ENCODE measurements at places on chromosomes 6 and 20. TPM values are rescaled to one million over a fixed set of nuclear protein-coding genes. Genes with fewer than 3 reads are reported as not detected.

TMC2 gene
- not detected for total RNA-seq

- no peak for DNase-seq
Observed at GRCh38 chr20:54255157-54255556, 47.3 kb downstream of the PFDN4 start.

DNA sequence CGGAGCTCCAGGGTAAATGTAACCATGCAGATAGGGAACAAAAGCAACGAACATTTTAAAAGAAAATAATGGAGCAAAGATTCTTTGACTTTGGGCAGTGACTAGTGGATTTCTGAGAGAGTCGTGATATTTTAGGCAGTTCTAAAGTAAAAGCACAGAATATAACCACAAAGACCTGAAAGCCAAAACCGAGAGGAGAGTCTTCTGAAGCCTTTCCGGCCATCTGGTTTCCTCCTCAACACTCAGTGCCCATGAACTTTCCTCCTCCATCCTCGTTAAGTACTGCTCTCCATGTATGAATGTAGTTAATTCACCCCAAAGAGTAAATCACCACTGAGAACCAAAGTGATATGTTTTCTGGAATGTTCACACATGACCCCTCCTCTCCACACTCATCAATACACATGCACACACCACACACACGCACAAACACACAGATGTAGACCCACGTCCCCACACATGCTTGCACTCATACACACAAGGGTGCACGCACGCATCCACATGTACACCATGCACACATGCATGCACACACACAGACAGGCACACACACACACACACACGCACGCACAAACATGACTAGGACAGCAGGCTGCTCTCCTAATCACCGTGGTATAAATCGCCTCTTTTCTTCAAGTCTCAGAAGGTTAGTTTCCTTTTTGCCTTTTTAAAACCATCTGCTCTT lies 109.5 kb downstream of the MYLK4 start:
- DNase-seq = no peak

TCFL5 gene
- total RNA-seq = 7.7 TPM

DNA sequence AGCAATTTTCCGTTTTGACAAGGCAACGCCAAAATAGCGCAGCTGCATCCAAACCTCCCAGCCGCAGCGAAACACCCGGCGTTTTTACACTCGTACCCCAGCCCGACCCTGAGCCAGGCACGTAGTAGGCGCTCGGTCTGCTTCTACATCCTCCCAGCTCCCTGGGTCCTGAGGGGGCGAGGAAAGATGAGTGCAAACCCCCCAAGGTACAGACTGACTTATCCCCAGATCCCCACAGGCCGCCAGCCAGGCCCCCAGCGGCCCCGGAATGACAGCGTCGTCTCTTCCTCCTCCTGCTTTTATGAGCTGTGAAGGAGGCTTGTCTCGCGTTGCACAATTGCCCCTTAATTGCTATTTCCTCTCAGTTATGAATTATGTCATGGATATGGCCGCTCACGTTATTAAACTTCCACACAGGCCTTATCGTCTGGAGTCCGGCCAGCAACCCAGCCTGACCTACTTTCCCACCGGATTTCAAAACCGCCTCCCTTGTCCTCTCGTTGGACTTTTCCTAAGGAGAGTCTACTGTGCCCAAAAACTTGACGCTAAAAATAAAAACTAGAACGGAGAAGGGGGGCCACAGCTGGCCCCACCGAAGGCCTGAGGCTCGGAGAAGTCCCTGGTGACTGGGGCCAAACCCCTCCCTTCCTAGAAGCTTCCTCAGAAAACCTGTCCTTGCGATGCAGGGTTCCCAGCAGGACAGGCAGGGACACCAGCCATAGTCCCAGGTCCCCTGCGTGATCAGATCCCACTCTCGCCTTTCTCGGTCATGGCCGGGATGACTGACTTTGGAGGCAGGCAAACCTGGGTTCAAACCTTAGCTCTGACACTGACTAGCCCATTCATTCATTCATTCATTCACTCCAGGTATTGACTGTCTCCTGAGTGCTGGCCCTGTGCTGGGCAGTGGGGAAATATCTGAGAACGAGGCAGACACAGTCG lies 130.9 kb upstream of the PTPN1 start:
- DNase-seq = no peak

DNA sequence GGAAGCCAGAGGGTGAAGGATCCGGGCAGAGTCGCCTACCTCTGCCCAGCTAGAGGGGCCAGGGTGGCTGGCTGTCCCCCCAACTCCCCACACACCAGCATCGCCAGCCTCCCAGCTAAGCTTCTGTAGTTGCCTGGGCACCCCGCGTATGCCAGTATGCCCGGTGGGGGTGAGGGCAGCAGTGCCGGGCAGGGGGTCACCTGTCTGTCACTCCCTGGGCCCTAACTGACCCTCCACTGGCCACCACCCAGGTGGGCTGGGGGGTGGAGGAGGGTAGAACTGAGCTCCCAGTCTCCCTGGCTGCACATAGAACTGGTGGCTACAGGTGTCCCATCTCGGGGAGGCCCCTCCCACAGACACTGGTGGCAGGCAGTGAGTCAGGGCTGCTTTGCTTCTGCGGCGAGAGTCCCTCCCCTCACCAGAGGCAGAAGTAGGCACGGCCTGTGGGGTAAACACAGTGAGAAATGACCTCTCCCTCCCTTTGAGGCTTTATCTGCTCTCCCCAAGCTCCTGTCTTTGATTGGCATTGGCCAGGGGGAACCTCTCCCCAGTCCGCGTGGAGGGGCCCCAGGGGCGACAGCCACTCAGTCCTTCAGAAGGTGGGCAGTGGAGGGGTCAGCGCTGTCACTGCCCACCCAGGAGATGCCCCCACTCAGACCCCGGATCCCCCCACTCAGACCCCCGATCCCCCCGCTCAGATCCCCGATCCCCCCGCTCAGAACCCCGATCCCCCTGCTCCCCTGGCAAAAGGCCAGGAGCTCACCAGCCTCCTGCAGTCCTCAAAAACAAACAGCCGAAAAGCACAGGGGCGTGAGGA lies 2.5 kb downstream of the NTSR1 start:
- DNase-seq = no peak

DNA sequence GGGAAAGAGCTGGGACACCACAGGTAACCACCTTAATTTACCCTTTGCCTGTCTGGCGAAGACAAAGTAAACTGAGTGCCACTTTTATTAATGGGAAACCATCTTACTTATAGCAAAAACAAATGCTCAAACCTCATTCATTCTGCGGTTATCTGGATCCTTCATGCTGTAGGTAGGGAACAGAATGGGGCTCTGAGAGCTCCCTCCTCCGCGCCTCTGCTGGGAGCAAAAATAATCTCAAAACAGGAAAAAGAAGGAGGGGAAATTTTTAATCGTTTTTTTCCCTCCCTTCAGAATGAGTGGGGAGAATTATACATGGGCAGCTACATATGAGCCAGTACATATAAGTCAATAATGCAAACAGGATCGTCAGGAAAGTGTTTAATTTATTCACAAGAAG lies 177.3 kb downstream of the GMPR start:
- no peak for DNase-seq

PLCB4 gene
- 17.2 TPM for total RNA-seq

FLRT3 gene
- total RNA-seq = 60.4 TPM

DNA sequence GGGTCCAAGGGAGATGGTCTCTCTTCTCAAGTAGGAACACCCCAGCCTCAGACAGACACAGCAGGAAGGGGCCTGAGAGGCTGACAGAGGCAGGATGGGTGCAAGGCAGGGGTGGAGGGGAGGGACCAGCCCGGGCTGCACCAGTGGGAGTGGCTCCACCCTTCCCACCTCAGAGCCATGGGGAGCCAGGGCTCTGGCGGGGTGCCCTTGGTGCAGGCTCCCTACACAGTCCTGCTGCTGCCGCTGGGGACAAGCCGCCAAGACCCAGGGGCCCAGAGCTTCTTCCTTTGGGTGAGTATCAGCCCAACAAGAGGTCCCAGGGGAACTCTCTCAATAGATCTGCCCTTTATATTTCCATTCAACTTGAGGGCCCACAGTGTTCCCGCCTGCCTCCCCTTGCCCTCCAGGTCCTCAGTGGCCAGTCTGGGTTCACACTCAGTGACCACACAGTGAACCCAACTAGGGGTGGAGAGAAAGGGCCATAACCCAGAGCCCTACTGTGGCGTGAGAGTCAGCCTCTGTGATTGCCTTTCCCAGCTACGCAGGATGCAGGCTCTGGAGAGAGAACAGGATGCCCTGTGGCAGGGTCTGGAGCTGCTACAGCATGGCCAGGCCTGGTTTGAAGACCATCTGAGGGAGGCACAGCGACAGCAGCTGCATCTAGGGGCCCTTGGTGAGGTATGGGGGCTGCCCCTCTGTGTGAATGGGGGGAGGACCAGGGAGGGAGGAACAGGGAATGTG lies 592 bp downstream of the SAPCD1 start:
- no peak for DNase-seq

DNA sequence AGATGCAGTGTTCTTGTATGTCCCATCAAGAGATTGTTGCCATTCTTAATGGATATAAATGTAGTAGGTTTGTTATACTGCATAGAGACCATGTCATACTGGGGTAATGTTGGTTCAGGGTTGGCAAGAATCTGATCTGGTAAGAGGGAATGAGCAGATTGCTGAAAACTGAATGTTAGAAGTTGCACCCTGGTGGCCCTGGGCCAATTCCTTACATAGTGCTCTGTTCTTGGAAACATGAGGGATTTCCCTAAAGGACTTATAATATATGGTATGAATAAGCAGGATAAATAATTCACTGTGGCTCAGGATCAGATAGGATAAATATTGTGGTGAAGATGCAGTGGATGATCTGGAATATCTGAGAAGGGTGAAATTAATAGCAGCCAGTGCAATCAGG lies 70.2 kb downstream of the ANKS1A start:
- DNase-seq = no peak

C6orf15 gene
- total RNA-seq = not detected

- DNase-seq = no peak
Observed at GRCh38 chr6:108836061-108836460, 12.2 kb upstream of the ARMC2 start.

SLC22A2 gene
- not detected for total RNA-seq

- no peak for DNase-seq
Observed at GRCh38 chr6:32885698-32886286, 31.8 kb downstream of the PSMB9 start.

Measured in progenitor cell of endocrine pancreas (in vitro differentiated cells).